ENCODE measurements at places on chromosomes 2 and 18.

GRCh38 chr2:98480598-98480997 is 35.9 kb downstream of the INPP4A start:
- DNase-seq = no peak

GRCh38 chr2:137968477-137969417 is 4.5 kb downstream of the HNMT start:
- DNase-seq = no peak

GRCh38 chr2:161873707-161874106 is 200.3 kb downstream of the DPP4 start:
- DNase-seq = no peak

DNA sequence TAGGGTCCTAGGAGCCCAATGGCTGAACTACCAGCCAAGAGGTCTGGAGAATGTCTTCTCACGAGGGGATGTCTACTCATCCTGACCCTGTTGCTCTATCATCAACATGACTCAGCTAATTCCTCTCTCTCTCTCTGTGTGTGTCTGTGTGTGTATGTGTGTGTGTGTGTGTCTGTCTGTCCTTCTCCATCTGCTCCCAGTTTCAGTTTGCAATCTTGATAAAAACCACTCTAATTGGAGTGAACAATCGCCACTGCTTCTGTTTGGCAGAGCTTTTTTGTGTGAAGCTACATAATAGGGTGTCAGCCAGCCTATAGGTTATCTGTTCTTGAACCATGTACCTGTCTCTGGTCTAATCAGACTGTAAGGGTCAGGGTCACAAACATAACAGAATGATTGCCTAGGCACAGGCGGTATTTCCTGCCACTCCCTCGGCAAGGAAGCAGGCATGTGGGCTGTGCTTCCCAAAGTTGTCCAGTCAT is 219.8 kb downstream of the SH3BP4 start:
- no peak for DNase-seq

GRCh38 chr2:234725528-234726264 is 226.1 kb upstream of the SH3BP4 start:
- no peak for DNase-seq
